Activated CD4-positive, alpha-beta T cell treated with anti-CD3 and anti-CD28 coated beads for 24 hours (primary cell): ENCODE measurements at places on chromosomes 2 and 18.
A peak's percentile ranks its signal among the peaks of the same experiment; 100 is the strongest.

- DNase-seq: no peak
Measured at GRCh38 chr2:199336546-199336945, 121.2 kb downstream of the SATB2 start.

- DNase-seq: no peak
Measured at GRCh38 chr2:205045706-205046105, 500.4 kb downstream of the PARD3B start.

DNA sequence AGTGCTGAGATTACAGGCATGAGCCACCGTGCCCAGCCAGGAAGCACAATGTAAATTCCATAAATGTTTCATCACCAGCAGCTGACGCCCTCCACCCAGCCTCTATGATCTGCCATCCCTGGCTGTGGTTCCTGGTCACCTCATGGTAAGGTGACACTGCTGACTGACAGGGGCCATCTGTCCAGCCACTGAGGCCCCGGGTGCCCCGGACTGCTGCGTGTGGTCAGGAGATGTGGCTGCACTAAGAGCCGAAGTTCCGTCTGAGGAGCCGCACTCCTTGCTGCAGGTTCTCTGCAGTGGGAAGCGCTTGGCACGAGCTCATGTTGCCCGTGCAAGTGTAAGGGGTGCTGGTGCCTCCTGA is 10.9 kb downstream of the NTSR2 start:
- DNase-seq: no peak

- no peak for DNase-seq
Measured at GRCh38 chr2:156190517-156190916, 142.0 kb downstream of the NR4A2 start.

DNA sequence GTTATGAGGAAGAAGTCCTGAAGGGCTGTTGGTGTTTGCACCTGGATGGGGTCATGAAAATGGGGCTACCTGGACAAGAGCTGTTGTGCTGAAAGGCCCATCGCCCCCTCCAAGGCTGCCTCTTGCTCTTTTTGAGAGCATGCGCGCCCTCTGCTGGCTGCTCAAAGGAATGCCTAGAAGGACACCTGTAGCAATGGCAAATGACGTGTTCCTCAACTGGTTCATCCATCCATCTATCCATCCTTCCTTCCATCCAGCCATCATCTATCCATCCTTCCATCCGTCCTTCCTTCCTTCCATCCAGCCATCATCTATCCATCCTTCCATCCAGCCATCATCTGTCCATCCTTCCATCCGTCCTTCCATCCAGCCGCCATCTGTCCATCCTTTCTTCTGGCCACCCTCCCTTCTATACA is 17.2 kb upstream of the RPL31 start:
- peak; percentile 67 for DNase-seq

- DNase-seq: no peak
Measured at GRCh38 chr2:49108851-49109250, 45.5 kb downstream of the FSHR start.

DNA sequence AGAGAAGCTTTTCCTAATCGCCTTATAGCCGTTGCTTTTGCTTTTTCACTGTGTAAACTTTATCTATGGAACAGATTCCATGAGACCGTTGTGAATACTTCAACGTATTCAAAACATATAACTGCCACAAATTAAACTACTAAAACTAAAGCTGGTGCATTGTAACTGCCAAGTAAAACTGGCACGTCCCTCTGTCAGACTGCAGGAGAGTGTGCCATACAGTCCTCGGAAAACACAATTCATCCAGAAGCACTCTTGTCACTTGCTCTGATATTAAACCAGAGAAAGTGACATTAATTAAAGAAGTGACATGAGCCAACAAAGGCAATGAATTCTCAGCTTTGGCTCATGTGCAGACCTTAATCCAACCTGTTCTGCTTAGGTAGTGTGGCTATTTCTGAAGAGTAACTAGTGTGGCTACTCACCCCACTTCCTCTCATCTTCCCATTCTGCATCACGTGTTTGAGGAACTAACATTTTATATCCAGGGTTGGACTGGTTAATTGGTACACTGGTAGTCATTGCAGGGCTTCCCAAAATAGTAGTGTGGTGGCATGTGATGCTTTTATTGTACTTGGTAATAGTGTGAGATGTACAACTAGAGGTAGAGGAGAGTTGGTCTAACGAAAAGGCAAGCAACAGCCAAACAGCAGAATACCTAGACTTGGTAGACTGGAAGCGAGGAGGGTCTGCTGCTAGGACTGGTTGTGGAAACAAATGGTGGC is 9.7 kb downstream of the VRK2 start:
- no peak for DNase-seq

DNA sequence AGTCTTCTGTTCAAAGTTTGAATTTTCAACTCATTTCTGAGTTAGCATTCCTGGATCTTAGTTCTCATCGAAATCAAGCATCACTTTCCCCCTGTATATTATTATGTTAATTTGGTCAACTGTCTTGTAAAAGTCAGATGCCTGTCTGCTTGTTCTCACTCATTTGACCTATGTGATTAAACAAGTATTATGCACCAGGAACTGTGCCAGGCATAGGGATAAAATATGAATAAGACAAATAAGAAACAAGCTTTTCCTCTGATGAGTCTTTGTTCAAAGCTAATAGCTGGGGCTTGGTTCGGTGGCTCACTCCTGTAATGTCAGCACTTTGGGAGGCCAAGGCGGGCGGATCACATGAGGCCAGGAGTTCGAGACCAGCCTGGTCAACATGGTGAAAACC is 19.7 kb upstream of the EMILIN2 start:
- no peak for DNase-seq

DNA sequence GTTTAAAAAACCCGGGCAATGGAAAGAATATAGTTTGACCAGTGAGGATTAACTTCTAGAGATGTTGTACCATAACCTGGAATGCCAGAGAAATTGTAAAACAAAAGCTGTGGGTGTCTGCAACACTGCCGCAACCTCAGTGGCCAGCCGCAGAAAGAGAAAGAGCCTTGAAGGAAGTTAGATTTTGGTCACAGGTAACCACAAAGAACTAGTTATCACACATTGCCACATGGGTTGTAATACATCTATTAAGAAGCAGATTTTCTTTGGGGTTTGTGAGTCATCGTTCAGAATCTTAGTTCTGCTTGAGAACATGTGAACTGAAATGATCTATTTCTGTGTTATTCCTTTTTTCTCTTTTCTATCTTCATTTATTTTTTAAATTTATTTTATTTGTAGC is 222.9 kb upstream of the AGAP1 start:
- no peak for DNase-seq
